ENCODE measurements at places on chromosomes 5 and 9.
A peak's percentile ranks its signal among the peaks of the same experiment; 100 is the strongest.

DNA sequence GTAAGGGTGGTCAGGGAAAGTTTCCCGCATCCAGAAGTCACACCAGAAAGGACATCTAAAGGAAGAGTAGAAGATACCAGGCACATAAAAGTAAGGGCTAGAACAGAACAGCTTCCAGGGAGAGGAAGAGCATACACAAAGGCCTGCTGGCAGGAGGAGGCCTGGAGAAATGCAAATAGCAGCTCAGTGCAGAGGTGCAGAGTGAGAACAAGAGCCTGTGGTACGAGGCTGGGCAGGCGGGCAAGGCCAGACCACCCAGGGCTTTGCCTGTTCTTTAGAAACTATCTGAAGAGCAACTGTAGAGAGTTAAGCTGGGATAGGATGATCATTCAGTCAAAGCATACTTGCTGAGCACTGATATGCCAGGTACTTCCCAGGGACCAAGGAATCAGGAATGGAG is 115.3 kb downstream of the DROSHA start:
- DNase-seq: no peak

DNA sequence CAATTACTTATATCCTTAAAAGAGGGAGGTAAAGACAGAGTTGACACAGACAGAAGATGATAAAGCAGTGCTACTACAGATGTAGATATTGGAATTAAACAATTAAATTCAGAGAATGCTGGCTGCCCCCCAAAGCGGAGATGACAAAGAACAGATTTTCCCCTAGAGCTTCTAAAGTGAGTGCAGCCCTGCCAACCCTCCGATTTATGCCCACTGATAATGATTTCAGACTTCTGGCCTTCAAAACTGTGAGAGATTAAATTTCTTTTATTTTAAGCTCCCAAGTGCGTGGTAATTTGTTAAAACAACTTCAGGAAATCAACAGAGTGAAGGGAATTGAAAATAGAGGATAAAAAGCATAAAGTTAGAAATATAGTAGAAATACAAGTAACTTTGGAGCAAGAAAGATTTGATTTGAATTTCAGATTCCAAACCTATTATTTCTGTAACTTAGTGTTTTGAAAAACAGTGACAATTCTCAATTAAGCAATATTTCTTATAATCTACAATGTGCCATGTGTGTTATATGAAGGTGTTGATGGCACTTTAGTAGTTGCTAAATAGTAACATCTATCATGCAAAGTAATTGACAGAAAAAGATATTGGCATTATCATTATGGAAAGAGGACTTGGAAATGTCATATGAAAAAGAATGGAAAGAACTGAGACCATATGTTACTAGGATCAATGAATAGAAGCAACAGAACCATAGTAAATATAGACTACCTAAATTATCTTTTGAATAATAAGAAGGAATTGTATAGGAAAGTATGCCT is 946.4 kb upstream of the PTPRD start:
- no peak for DNase-seq

GRCh38 chr9:27967210-27967609 is 393.9 kb upstream of the C9orf72 start:
- DNase-seq: no peak

DNA sequence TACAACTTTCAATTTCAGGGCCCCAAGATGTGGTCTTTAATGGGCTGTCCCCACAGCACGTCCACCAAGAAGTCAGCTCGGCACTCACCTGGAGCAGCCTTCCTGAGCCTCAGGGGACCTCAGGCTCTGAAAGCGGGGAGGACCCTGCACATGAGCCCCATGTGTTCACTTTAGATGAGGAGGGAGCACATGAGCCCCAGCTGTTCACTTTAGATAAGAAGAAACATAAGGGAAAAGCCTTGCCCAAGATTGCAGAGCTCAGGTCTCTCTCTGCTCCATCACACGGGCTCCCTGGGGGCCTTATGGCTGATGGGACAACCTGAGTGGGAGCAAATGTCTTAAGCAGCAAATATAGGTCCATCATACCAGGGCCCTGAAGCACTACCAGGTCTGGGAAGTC is 56.4 kb downstream of the NIPSNAP3B start:
- no peak for DNase-seq

- DNase-seq: no peak
These were observed 691.2 kb downstream of the TAF11L14 start for GRCh38 chr5:18325431-18325830.

DNA sequence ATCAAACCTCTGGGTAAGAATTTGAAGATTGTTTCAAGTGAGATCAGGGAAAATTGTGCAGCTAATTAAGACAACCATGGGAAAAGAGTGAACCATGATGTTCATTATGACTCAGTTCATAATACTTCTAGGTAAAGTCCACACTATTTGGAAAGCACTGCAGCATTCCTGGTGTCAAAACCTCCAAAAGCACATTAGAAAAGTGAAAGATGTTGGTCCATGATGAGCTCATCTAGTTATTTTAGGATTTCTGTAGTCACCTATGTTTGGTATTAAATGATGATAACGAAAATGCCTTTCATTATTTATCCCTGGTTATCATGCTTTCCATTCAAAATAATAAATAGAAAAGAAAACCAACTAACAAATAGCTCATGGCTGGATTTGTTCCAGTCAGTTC is 49.1 kb downstream of the PTCD2 start:
- no peak for DNase-seq

DNA sequence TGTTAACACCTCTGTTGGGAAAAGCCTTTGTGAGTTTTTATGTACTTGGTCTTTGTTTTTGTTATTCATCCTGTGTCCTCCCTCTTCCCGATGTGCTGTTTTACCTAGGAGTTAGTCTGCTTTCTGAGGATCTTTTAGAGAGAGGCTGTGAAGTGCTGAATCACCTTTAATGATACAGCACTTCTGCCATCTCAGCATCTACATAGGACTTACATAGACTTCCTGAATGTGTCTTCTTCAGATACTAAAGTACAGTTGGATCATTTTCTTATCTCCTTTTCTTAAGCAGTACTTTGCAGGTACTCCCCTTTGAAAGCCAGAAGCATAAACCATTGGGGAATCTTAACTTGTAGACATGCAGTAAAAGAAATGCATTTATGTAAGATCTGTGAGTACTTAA is 31.5 kb downstream of the OTULIN start:
- DNase-seq: no peak

DNA sequence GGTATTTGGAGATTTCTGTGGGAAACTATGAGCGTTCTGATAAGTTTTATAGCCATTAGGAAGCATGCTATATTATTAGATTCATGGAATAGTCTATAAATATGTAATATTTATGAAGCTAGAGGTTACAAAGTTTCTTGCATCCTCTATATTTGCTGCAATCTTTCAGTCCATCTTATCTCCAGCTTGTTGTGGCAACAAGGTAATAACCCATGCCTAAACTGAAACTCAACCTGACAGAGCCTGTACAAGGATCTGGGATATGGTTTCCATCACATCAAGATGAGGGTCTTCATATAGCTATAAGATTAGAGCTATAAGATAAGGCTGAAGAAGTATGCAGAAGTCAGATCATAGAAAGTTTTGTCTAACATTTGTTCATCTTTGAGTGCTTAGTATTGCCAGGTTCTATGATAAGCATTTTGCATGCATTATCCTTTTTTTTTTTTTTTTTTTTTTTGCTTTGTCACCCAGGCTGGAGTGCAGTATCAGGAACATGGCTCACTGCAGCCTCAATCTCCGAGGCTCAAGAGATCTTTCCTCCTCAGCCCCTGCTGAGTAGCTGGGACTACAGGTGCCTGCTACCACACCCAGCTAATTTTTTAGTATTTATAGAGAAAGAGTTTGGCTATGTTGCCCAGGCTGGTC is 14.8 kb downstream of the BAAT start:
- no peak for DNase-seq

DNA sequence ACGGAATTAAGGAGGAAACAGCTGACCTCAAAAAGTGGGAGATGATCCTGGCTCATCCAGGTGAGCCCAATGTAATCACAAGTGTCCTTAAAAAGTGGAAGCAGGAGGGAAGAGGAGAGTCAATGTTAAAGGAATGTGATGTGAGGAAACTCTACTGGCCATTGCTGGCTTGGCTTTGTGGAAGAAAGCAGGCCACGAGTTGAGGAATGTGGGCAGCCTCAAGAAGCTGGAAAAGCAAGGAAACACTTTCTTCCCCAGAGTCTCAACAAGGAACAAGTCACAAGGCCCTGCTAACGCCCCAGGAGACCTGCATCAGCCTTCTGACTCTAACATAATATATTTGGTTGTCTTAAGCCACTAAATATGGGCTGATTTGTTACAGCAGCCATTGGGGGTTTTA is 252.8 kb downstream of the PSAT1 start:
- DNase-seq: no peak

GRCh38 chr5:120365656-120366446 is 98.2 kb upstream of the PRR16 start:
- DNase-seq: no peak

GRCh38 chr5:80070338-80071056 is 35.3 kb downstream of the THBS4 start:
- DNase-seq: no peak

GRCh38 chr5:118611332-118611945 is 376.9 kb downstream of the DTWD2 start:
- DNase-seq: no peak

- DNase-seq: no peak
These were observed 10.0 kb upstream of the TCOF1 start for GRCh38 chr5:150347451-150347850.

GRCh38 chr5:87278590-87279100 is 11.0 kb downstream of the RASA1 start:
- no peak for DNase-seq

GRCh38 chr9:125655691-125656410 is 51.2 kb downstream of the MAPKAP1 start:
- DNase-seq: no peak

DNA sequence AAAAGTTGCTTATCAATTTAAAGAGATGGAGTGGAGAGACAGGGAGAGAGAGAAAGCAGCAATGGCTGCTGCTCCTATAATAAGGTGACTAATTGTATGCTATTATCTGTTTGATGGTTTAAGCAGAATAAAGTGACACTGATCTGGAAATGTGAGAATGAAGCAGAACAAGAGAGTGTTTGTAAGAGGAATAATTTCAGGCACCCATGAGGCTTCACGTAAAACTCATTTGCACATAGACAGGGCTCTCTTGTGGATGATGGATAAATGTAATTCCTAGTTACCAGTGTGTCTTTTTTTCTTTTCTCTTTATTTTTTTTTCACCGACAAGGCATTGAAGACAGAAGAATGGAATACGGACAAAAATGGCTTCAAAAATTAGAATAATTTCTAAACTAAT is 228.8 kb upstream of the TYRP1 start:
- no peak for DNase-seq

DNA sequence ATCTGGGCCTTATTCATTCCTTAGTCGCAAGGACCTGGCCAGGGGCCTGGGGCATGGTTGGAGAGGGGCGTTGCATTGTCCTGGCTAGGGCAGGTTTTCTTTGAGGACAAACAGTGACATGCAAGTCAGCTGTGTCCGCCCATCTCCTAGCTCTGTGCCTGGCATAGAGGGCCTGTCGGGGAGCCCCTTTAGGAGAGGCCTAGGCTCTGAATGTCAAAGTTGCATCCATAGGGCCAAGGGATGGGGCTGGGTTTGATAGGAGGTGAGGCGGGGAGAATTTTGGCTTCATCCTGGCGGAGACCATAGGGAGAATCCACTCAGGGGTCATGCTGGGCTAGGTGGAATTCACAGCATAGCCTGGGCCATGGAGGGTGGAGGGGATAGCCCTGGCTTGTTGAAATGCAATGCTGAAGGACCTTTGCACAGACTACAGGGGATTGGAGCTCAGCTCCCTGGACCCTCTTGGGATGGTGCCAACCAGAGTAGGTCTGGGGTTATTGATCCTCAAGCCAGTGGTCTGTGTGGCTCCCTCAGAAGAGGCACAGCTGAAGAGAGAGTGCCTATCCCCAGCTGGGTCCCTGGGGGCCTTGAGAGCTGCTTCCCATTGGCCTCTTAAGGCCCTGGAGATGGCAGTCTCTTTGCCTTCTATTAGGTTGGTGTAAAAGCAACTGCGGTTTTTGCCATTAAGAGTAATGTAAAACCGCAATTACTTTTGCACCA is 104.0 kb downstream of the RGS3 start:
- DNase-seq: no peak

GRCh38 chr5:95283761-95284571 is 928 bp downstream of the MCTP1 start:
- no peak for DNase-seq

- no peak for DNase-seq
These were observed 106.2 kb downstream of the FBXL7 start for GRCh38 chr5:15606197-15606596.

- no peak for DNase-seq
These were observed 11.5 kb downstream of the SPOCK1 start for GRCh38 chr5:137487600-137487999.

- DNase-seq: no peak
These were observed 12.6 kb downstream of the VLDLR start for GRCh38 chr9:2634153-2634552.

DNA sequence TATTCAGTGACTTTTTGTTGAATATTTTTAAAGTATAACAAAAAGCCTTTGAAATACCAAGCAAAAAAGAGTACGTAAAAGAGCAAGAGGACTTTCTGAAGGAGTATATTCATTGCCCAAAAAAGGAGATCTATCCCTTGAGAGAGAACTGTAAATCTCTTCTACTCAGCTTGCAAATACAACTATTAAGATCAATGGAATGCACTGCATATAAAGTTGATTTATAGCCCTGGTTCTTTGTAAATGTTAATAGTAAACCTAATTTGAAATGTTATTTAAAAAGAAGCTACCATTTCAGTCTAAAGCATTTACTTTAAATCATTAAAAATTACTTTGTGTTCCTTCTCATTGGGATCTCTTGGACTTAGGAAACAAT is 168.1 kb downstream of the PDE4D start:
- no peak for DNase-seq

GRCh38 chr5:115684513-115685037 is 58.7 kb upstream of the TMED7 start:
- DNase-seq: no peak

- DNase-seq: no peak
These were observed 117.3 kb upstream of the LHFPL2 start for GRCh38 chr5:78765756-78766411.

DNA sequence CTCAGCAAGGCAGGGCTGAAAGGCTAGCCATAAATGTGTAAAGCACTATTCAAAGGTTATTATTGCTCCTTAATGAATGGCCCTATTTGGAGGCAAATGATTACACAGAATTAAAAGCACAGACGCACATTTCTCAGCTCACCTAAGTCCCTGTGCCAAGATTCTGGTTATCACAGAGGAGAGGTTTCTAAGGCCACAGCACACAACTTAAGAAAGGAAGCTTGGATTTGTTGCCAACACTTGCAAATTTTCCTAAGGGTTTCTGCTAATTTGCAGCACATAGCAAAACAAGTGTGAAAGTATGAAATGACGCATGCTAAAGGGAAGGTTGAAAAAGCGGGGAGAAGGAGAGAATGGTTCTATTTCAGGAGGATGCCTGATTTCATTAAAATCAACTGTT is 834.1 kb upstream of the C9orf72 start:
- no peak for DNase-seq

DNA sequence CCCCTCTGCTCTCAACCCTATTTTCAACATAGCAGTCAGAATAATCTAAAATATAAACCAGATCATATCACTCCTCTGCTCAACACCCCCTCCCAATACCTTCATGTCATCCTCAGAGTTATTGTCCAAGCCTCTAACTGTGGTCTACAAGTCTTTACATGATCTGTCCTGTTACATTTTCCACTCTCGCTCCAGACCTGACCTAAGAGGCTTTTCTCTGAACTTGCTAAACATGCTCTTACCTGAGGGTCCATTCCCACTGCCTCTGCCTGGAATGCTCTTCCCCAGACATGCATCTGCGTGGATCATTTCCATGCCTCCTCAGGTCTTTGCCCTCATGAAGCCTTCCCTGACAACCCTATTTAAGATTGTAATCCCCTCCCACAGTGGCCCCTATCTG is 12.0 kb downstream of the NIPSNAP3B start:
- DNase-seq: no peak

GRCh38 chr9:129383561-129384490 is 205.8 kb upstream of the IER5L start:
- peak; percentile 46 for DNase-seq

All from stimulated activated CD8-positive, alpha-beta memory T cell treated with anti-CD3 and anti-CD28 coated beads, Interleukin-4, amount 100 ng/mL, for 4 hours (primary cell).